ENCODE measurements at places on chromosomes 13 and 19.
A peak's percentile ranks its signal among the peaks of the same experiment; 100 is the strongest.

- no peak for DNase-seq
Observed at GRCh38 chr13:111541345-111541744, 220.9 kb downstream of the TEX29 start.

GRCh38 chr13:89846926-89847585 is 1500.4 kb upstream of the MIR17HG start:
- DNase-seq = no peak

DNA sequence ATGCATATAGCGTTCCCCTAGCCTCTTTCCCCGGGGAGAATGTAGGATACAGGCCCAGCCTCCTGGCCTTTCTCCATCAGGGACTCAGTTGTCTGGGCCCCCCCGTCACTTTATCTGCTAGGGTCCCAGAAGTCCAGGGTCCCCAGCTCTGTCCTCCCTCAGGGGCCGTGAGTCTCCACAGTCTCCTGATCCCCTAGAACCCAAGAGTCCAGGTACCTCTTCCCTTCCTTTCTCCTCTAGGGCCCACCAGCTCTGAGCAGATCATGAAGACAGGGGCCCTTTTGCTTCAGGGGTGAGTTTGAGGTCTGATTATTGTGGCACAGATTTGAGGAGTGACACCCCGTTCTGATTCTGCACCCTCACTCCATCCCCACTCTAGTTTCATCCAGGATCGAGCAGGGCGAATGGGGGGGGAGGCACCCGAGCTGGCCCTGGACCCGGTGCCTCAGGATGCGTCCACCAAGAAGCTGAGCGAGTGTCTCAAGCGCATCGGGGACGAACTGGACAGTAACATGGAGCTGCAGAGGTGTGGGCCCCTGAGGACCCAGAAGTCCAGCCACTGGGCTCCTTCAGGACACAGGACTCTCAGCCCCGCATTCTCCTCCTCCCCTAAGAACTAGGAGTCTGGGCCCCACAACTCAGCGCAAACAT is 758 bp downstream of the BAX start:
- DNase-seq = no peak

GRCh38 chr19:38268539-38268938 is 4.2 kb downstream of the SPINT2 start:
- no peak for DNase-seq

DNA sequence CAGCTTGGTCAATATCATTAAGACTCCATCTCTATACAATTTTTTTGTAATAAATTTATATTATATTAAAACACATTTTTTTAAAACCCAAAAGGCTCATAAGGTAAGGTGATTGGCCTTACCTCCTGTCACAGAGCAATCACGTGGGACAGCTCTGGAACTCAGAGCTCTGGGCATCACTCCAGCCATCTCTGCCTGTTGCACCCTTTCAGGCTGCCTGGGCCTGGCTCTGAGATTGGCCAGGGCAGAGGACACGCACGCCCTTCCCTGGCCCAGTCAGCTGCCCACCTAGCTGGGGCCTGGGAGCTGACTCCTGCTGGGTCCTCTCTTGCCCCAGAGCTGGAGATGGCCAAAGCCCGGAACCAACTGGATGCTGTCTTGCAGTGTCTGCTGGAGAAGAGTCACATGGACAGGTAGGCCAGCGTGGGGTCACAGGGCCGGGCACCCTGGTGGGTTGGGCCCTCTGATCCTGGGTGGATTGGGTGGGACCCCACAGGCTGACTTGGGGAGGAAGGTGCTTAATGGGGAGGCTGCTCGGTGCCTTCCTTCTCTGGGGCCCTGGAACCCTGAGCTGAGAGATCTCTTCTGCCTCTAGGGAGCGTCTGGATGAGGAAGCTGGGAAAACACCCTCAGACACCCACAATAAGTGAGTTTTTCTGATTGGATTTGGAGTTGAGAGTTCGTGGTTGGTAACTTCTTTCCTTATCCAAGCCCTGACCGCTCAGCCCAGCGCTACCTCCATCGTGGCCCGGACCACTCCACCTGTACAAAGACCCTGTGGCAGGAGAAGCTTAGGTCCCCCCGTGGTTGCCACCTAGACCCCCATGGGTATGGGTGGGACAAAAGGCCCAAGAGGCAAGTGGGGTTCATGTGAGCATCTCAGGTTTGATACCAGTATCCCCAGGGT is 3.7 kb downstream of the LIN37 start:
- peak; percentile 86 for DNase-seq

DNA sequence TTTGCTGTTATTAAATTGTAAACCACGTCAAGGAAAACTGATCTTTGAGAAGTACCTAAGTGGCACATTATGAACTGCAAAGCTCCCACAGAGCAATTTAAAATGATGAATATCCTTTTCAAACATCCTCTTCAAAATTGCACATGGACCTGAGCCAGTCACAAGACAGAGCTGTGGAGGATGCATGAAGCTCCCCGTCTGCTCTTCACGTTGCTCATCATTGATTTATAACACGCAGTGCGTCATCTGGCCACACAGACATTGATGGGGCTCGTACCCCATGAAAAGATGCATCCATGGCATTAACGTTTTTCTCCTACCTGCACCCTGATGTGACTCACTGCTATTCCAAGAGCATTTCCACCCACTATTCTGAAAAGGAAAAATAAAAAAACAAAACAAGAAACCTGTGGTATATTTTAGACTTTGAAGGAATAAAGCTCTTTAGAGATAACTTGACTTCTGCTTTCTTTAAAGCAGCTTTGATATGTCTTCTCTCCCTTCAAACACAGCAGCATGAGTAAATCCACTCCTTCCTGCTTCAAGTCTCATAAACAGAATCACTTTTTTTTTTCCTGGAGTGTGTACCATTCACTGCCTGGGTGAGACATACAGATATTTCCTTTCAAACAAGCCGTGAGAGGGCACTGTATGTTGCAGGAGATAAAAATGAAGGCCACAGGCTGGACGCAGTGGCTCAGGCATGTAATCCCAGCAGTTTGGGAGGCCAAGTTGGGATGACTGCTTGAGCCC is 7.2 kb upstream of the SERTM1 start:
- no peak for DNase-seq

DNA sequence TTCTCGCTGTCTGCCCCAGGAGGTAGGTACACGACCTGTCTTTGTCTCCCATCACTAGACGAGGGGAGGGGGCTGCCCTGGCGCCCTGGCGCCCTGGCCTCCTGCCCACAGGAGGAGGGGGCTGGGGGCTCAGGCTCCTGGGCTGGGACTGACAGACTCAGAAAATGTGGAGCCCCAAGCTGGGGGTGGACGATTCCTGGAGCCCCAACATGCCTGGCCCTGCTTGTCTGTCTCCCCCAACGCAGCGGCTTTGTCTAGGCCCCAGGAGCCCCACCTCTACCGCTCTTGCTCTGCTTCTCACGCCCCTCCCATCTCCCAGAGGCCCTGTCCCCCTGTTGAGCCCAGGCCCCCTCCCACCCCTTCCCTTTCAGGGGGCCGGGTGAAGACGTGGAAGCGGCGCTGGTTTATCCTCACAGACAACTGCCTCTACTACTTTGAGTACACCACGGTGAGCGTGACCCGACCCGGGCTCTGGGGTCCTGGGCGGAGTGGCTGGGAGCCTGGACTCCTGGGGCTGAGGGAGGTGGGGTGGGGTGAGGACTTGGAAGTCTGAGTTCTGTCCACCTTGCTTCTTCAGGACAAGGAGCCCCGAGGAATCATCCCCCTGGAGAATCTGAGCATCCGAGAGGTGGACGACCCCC is 8.6 kb downstream of the CYTH2 start:
- DNase-seq = no peak

GRCh38 chr19:2600914-2601870 is 101.3 kb downstream of the GNG7 start:
- peak; percentile 57 for DNase-seq

DNA sequence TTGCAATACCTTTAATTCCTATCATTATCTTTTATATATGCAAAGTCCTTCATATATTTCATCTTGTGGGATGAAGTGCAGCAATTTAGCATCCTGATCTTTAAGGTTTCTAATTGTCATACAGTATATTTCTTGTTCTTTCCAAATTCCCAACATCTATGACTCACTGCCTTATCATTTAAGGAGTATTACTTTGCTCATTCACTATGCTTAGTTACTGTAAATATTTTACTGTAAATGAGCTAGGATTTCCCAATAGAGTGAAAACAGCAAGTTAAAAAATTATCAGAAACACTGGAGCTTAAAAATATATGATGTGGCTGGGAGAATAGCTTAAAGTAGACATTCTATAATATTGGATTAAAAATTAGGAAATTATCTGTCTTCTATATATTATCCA is 69.9 kb downstream of the SLITRK6 start:
- DNase-seq = no peak

- peak; percentile 91 for DNase-seq
Observed at GRCh38 chr19:3618811-3619630, 7.6 kb downstream of the CACTIN start.

DNA sequence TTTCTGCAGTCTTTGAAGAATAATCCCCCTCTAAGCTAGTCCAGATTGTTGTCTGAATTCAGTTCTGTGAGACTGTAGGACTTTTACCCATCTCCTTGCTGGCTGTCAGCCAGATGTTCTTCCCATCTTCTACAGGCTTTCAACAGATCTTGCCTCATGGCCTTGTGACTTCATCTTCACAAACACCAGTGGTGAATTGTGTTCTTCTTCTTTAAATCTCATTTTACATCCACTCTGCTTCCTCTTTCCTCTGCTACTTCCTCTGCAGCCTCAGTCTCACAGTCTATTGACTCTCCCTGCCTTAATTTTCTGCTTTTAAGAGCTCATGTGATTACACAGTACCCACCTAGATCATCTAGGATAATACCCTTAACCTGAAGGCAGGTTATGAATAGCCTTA is 859.0 kb upstream of the SLITRK1 start:
- DNase-seq = no peak

GRCh38 chr19:50434525-50434924 is 1.8 kb downstream of the MYBPC2 start:
- DNase-seq = no peak

DNA sequence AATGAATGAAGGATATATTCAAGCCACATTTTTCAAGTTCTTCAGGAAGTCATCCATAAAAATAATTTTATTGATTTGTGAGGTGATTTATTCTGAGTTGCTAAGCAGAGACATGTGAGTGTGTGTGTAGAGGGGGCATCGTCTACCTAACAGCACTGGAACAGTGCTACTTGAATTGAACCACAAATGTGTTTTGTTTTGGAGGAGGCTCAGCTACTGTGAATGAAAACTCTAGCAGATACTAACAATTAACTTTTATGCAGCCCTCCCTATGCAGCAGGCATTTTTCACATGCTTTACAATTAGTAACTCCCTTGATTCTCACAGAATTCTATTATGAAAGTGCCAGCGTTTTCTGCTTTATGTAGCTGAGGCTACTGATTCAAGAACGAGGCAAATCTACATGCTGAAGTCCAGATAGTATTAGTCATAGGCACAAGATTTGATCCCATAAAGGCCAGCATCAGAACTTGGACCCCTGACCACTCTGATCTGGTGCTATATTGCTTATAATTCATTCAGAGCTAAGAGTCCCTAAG is 103.7 kb downstream of the MYO16 start:
- no peak for DNase-seq

DNA sequence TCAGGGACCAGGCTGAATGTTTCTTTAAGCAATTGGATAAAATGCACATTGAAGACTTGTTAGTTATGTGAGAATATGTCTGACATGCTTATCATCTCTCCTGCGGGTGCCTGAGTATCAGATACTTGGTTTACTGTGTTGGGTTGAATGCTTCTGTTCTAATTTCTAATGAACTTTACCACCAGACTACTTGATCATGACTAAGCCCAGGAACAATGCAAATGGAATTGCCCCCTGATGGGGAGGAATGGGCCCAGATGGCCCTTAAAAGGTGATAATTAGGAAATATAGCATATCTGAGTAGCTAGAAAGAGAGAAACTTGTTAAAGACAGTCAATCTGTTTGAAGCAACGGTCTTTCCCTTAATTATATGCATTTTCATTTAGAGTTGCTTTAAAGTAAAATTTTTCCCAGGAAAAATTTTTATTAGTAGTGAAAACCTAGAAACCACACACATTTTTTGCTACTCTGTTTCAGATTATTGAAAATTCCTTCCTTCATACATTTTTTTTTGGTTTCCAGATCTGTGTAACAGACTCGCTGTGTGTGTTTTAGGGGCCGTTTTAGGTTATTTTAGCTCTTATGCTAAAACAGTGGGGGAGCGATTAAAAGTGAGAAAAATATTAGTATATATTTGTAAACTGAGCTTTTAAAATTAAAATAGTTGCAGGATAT is 186.6 kb downstream of the TM9SF2 start:
- no peak for DNase-seq

DNA sequence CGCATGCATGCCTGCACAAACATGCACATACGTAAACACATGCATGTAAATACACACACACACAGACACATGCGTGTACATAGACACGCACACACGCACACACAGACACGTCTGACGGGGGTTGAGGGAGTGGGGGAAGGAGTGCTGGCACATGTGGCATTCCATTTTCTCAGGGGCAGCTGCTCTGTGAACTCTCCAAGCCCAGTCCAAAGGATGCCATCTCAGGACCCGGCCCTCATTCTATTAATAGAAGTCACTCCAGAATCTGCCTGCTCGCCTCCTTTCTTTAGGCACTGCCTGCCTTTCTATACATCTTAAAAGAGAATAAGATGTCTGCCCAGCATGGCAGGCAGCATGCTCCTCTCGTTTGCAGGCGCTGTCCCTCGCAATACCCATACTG is 5.3 kb downstream of the ARHGEF7 start:
- no peak for DNase-seq

DNA sequence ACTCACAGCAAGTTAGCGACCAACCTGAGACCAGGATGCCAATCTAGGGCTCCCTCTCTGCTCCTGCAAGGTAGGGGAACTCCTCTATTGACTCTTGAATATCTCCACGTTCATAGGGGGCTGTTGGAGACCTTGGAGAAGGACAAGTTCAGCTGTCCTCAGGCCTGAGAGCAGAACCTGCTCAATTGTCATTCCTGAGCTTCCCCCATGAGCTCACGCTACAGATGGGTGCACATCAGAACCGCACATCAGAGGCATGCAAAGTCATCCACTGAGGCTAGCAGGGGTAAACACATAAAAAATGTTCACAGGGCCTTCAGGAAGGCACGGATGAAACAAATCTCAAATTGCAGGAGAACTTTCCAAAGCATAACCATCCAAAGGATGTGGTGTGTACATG is 168.8 kb upstream of the ZNF507 start:
- DNase-seq = no peak

- DNase-seq = no peak
Observed at GRCh38 chr13:47397739-47398138, 500.9 kb upstream of the HTR2A start.

- DNase-seq = no peak
Observed at GRCh38 chr13:103272770-103273169, 206.6 kb upstream of the SLC10A2 start.

- no peak for DNase-seq
Observed at GRCh38 chr13:35810321-35810720, 320.9 kb downstream of the DCLK1 start.

GRCh38 chr13:40401911-40402776 is 264.3 kb downstream of the FOXO1 start:
- no peak for DNase-seq
